CD14-positive monocyte (primary cell): ENCODE measurements at places on chromosomes 1 and 21. TPM values are rescaled to one million over a fixed set of nuclear protein-coding genes. Genes with fewer than 3 reads are reported as not detected.

GRCh38 chr1:31609514-31610118, 7.9 kb upstream of the HCRTR1 start:
- no peaks in the 10 kb centered on the region for H3K36me3 ChIP-seq
- H3K4me1 ChIP-seq, result peaks cover 12% of the 10 kb centered on the region
- no peak overlapping the region for H3K27ac ChIP-seq
- DNase-seq, result no peak
- H3K4me3 ChIP-seq, result no peak overlapping the region

GRCh38 chr21:45846373-45847160, 135.0 kb upstream of the COL6A1 start:
- H3K36me3 ChIP-seq, result no peaks in the 10 kb centered on the region
- DNase-seq, result no peak
- H3K27ac ChIP-seq, result no peak overlapping the region
- no peak overlapping the region for H3K4me3 ChIP-seq

DNA sequence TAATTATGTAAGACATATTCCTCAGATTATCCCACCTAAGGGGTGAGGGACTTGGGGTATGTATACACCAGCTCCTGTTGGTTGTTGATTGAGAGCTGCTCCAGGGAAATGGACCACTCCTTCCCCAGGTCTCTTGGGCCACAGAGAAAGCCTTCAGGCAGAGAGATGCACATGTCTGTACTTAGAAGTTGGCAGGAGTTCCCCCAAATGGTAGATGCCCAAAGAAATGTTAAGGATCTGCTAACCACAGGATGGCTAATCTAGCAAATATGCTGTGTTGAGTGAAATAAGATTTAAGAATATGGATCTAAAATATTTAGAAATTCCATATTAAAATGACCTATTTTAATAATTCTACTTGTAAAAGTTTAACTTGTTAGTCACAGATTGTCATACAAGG, 100.8 kb upstream of the DNAH14 start:
- H3K36me3 ChIP-seq, result no peaks in the 10 kb centered on the region
- H3K4me3 ChIP-seq, result no peak overlapping the region
- H3K4me1 ChIP-seq, result no peaks in the 10 kb centered on the region
- no peaks in the 10 kb centered on the region for H3K27me3 ChIP-seq
- no peak for DNase-seq

- DNase-seq, result no peak
- H3K4me3 ChIP-seq, result no peak overlapping the region
- no peak overlapping the region for H3K27ac ChIP-seq
Measured at GRCh38 chr1:216183007-216183406, 240.2 kb downstream of the USH2A start.

DNA sequence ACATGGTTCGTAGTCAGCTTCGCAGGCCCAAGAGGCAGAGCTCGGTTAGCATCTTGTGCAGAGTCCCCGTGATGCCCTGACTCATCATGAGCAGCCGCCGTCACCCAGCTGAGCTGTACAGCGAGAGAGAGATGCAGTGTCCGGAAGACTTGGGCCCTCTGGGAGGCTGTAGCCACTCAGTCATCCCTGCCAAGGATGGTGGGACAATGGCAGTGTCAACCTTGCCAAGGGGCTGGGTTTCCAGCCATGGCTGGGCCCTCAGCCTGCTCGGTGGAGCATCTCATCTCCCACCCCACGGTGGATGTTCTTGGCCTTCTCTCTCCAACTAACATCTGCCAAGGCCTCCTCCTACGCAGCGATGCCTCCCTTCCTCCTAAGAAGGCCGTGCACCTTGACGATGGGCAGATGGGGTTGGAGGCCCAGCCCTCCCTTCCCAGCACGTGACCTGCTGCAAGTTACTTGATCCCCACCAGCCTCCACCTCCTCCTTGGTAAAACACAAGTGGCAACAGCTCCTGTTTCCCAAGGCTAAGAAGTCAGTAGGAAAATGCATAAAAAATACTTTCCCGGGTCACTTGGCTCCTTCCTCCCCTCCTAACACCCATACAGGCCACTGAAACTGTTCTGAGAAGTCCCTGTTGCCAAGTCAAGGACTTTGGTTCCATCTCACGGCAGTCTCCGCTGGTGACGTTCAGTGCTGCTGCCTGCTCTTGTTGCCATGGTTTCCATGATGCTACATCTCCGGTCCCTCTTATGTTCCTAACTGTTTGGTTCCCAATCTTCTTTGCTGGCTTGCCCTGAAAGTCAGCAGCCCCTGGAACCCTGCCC, 384.7 kb upstream of the VAMP3 start:
- H3K4me1 ChIP-seq, result no peaks in the 10 kb centered on the region
- no peak overlapping the region for H3K4me3 ChIP-seq
- H3K27me3 ChIP-seq, result no peaks in the 10 kb centered on the region
- H3K27ac ChIP-seq, result no peak overlapping the region

- no peaks in the 10 kb centered on the region for H3K36me3 ChIP-seq
- no peak overlapping the region for H3K4me3 ChIP-seq
- H3K27me3 ChIP-seq, result peaks cover 28% of the 10 kb centered on the region
- DNase-seq, result no peak
- H3K27ac ChIP-seq, result no peak overlapping the region
Measured at GRCh38 chr1:154767315-154768240, 102.5 kb downstream of the KCNN3 start.

- no peak overlapping the region for H3K27ac ChIP-seq
- no peaks in the 10 kb centered on the region for H3K27me3 ChIP-seq
- H3K36me3 ChIP-seq, result no peaks in the 10 kb centered on the region
- H3K4me3 ChIP-seq, result no peak overlapping the region
- no peaks in the 10 kb centered on the region for H3K4me1 ChIP-seq
- DNase-seq, result no peak
Measured at GRCh38 chr1:152770411-152770810, 4.5 kb upstream of the LCE1F start.

- H3K27ac ChIP-seq, result no peak overlapping the region
- peaks cover 26% of the 10 kb centered on the region for H3K4me1 ChIP-seq
- no peak overlapping the region for H3K4me3 ChIP-seq
Measured at GRCh38 chr1:23419180-23419579, 5.4 kb downstream of the TCEA3 start.

- H3K27ac ChIP-seq, result peak overlapping the region; percentile 73
- no peak overlapping the region for H3K4me3 ChIP-seq
- H3K36me3 ChIP-seq, result peaks cover 17% of the 10 kb centered on the region
- H3K27me3 ChIP-seq, result no peaks in the 10 kb centered on the region
Measured at GRCh38 chr21:25967901-25968438, 202.6 kb downstream of the APP start.

DNA sequence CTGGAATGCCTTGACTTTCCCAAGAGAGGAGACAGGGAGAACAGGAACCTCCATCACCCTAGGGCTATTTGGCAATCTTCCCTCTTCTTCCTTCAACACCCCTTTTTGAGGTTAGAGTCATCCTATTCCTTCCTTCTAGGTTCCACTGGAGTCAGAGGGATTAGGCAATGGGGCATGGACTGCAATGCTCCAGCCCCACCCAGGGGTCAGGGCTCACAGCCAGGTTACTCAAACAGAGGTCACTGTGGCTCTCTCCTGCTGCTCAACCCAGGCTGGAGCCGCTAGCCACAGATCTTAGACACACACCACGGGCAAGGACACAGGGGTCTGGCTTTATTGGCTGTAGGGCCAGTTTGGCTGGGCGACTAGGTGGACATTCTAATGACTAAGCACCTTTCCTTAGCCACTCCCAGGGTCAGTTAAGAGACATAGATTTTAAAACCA, 145.5 kb upstream of the NRIP1 start:
- peak; percentile 92 for DNase-seq
- H3K27ac ChIP-seq, result peak overlapping the region; percentile 42
- H3K36me3 ChIP-seq, result no peaks in the 10 kb centered on the region
- H3K27me3 ChIP-seq, result no peaks in the 10 kb centered on the region
- peak overlapping the region; percentile 26 for H3K4me3 ChIP-seq

DNA sequence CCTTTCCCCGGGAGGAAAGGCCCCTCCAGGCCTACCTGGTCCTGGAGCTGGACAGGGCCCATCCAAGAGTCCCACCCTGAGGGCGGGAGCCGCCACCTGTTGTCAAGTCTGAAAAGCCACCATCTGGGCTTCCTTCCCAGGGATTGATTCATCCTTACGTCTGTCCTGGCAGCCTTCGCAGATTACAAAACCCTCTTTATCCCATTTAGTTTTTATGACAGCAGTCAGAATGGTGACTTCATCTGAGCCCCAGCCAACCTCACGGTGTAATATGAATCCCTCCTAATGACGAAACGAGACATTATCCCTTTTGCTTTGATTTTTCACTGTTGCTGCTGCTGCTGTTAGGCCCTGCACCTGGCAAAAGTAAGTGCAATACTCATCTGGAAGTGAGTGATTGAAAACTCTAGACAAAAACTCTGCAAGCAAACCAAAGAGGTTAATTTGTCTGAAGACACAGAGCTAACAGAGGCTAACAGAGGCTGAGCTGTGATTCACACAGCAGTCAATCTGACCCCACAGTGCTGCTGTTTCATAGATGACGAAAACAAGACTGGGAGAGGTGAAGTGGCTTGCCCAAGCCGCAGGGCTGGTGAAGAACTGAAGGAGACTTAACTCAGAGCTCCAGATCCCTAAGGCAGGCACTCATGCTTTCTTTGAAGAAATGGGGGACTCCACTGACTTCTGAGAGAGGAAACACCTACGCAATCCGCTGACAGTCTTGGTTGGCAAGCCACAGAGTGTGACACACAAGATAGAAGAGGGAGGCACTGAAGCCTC, 30.0 kb upstream of the S100A7 start:
- no peak overlapping the region for H3K27ac ChIP-seq
- no peak overlapping the region for H3K4me3 ChIP-seq
- H3K4me1 ChIP-seq, result peaks cover 13% of the 10 kb centered on the region

DNA sequence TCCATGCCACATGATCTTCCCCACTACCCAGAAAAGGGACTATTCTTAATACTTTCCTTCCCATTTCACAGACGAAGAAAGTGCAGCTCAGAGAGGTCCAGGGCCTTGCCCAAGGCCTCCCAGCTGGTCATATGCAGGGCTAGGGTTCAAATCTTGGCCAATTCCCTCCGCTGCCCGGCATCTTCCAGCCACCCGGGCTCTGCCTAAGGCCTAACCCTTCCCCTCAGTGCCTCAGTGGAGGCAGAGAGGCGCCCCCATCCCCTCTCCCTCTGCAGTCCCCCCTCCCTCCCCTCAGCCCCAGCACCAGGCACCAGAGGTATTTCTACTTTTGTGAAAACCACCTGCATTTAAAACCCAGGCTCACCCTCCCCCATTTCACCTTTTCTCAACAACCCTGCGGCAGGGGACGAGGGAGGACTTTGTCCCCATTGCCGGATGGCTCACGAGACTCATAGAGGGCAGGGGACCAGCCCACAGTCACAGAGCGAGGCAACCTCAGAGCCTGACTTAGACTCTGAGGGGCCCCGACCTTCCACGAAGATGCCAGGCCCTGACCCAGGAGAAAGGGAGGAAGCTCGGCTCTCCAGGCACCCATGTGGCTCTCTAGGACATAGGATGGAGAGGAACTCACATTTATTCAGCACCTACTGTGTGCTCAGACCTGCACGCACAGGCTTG, 12.3 kb downstream of the LAPTM5 start:
- H3K27me3 ChIP-seq, result no peaks in the 10 kb centered on the region
- no peak overlapping the region for H3K4me3 ChIP-seq
- H3K27ac ChIP-seq, result peak overlapping the region; percentile 72
- peaks cover 98% of the 10 kb centered on the region for H3K4me1 ChIP-seq

DNA sequence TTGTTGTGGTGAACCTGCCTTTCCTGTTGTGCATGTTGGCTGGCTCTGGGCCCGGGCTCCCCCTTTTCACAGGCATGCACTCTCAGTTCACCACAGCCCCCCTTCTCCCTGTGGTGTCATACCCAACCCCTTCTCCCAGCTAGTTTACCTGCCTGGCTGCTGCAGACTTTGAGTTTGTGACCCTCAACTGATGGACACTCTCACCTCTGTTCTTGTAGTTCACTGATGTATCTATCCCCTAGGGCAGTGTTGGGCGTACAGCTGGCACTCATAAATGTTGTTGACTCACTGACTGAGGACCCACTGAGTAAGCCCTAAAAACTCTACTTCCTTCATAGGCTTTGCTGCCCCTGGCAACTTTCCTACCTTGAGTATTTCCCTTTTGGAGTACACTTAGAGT, 54.9 kb downstream of the WDR64 start:
- H3K27me3 ChIP-seq, result no peaks in the 10 kb centered on the region
- H3K36me3 ChIP-seq, result no peaks in the 10 kb centered on the region
- H3K27ac ChIP-seq, result no peak overlapping the region
- no peak for DNase-seq

DNA sequence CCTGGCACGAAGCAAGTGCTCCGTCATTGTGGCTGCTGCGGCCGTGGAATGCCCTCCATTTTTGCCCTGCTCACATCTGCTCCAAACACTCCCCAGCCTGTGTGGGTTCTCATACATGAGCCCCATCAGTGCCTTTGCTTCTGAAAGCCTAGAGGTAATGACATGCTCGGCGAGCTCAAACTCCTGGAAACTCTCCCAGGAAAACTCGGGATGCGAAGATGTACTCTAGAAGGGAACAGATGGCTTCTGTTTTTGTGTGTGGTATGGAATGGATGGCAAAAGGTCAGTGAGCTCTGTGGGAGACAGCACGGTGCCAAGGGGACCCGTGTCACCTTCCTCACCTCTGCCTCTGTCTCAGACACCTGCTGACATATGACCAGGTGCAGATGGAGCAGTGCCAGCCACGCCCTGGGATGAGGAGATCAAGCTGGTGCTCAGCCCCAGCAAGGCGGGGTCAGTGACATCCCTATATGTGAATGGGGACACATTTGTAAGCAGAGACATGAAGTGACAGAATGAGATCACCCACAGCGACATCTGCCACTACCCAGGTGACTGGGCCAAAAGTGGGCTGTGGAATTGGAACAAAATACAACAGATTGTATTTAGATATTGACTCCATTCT, 84.1 kb upstream of the COX20 start:
- no peaks in the 10 kb centered on the region for H3K27me3 ChIP-seq
- H3K4me3 ChIP-seq, result no peak overlapping the region
- H3K36me3 ChIP-seq, result no peaks in the 10 kb centered on the region
- no peak overlapping the region for H3K27ac ChIP-seq
- no peak for DNase-seq

Gene RHOU
- polyA plus RNA-seq, result 4.8 TPM

Gene ST6GALNAC5
- not detected for polyA plus RNA-seq

Gene RXRG
- polyA plus RNA-seq, result not detected

Gene RNU1-1
- not detected for polyA plus RNA-seq

Gene UBIAD1
- 4.3 and 6.5 TPM in 2 replicates for polyA plus RNA-seq

Gene KCNJ10
- 0.23 and 0.47 TPM in 2 replicates for polyA plus RNA-seq

Gene ZNF683
- not detected for polyA plus RNA-seq

Gene SELP
- polyA plus RNA-seq, result 0.84 TPM
